ENCODE measurements at places on chromosomes 12 and 14.

DNA sequence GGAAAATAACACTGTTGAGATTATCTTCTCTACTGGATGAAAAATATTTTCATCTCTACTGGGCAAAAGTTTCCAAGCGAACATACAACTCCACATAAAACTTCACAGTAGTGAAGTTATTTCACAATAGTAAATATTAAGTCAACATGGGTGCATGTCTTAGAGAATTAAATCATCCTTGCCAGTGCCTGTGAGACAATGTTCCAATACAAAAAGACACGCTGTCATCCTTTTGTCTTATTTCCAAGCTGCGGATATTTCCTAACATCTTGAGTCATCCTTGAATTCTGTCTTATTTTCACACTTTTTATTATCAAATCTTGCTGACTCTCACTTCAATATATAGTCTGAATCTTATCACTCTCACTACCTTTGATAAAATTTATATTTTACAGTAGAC, 142.9 kb upstream of the KITLG start:
- no peak for DNase-seq

- no peak for DNase-seq
Measured at GRCh38 chr14:104249706-104250105, 111.3 kb downstream of the KIF26A start.

DNA sequence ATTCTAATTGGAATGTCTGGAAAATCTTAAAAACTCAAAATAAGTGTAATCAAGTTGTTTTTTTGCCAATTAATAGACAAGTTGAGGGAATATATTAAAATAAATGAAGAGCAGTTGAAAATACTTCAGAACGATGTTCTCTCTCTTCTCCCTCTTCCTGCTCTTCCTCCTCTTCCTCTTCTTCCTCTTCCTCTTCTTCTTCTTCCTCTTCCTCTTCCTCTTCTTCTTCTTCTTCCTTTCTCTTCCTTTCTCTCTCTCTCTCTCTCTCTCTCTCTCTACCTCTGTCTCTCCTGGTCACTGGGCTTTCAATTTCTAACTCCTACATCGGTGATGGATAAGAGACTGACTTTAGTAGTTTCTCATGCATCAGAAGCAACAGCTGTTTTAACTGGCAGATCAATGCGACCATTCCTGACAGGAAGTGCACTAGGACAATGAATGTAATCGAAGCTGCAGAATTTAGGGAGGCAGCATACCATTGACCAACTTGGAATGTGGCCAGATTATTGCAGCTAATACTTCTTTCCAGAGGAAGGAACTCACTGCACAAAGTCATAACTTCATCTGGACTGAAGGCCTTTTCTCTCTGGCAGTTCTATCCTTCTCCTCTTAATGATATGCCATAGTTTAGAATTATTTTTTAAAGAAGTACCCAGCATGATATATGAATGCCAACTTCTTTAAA, 13.8 kb upstream of the TMTC2 start:
- no peak for DNase-seq

DNA sequence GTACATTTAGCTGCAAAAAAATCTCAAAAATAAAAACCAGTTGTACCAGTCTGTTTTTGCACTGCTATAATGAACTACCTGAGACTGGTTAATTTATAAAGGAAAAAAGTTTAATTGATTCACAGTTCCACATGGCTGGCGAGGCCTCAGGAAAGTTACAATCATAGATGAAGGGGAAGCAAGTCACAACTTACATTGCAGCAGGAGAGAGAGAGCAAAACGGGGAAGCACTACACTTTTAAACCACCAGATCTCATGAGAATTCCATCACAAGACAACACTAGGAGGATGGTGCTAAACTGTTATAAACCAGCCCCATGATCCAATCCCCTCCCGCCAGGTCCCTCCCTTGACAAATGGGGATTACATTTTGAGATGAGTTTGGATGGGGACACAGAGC, 186.0 kb downstream of the TMTC3 start:
- no peak for DNase-seq

DNA sequence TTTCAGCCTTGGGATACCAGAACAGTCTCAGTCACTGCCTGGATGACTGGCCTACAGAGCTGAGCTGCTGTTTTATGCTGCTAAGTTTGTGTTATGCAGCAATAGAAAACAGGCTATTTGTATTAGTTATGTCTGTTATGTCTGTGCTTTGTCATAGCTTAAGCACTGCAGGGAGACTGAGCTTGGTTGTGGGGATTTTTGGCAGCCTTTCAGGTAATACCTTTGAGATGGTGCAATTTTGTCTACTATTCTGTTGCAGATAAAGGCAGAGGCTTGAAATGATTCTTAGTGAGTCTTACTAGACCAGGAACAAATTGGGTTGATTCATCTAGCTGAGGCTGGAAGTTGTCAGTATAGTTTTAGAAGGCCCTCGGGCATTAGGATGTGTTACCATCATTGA, 201.3 kb upstream of the RBM19 start:
- no peak for DNase-seq

- DNase-seq = no peak
Measured at GRCh38 chr12:91380631-91381030, 198.0 kb upstream of the DCN start.
